ENCODE measurements at places on chromosomes 13 and 19.

DNA sequence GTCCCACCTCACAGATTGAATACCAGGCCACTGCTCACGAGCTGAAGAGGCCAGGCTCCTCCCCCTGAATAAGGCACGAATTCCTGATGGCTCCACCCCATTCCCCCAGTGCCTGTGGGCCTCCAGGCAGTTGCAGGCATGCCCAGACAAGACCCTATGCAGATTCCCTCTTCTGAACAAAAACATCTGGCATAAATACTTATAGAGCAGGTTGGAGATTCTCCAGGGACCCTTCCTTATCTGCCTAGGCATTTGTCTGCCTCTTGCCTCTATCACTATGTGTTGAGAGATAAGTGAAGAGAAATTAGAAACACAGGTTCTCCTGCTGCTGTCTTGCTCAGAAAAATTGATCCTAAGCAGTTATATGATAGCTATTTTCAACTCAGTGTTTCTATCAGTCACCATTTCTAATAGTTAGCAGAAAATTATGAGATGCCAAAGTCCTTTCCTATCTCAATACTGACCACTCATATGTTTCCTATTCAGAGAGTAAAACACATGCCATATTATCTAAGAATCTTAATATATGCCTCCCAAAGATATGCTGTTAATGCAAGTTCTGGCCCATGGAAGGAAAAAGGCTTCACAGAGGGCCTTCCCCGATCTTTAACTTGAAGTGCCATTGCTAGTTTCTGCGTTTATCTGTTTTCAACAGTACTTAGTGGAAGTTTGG lies 364.0 kb downstream of the KCTD12 start:
- no peak for DNase-seq

GRCh38 chr13:30998136-30999088 lies 66.0 kb downstream of the TEX26 start:
- no peak for DNase-seq

DNA sequence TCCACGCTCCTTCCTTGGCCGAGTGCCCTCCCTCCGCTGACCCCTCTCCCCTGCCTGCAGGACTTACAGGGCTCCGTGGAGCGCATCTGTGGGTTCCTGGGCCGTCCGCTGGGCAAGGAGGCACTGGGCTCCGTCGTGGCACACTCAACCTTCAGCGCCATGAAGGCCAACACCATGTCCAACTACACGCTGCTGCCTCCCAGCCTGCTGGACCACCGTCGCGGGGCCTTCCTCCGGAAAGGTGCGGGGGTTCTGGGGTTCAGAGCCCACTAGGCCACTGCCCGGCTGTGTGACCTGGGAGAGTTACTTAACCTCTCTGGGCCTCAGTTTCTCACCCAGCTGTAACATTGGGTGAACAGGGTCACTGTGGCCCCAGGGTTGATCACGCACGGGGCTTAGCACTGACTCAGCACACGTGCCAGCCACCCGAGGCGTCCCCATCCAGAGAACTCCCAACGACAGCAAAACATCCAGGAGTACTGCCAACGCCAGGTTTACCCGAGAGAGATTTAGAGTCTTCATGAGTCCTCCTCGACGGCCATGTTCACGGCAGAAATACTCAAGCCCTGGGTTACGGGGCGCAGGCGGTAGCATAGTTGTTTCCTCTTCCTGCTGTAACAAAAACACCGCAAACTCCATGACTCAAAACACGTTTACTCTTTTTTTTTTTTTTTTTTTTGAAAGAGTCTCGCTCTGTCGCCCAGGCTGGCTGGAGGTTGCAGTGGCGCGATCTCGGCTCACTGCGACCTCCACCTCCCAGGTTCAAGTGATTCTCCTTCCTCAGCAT lies 9.7 kb upstream of the SPACA4 start:
- DNase-seq: no peak

DNA sequence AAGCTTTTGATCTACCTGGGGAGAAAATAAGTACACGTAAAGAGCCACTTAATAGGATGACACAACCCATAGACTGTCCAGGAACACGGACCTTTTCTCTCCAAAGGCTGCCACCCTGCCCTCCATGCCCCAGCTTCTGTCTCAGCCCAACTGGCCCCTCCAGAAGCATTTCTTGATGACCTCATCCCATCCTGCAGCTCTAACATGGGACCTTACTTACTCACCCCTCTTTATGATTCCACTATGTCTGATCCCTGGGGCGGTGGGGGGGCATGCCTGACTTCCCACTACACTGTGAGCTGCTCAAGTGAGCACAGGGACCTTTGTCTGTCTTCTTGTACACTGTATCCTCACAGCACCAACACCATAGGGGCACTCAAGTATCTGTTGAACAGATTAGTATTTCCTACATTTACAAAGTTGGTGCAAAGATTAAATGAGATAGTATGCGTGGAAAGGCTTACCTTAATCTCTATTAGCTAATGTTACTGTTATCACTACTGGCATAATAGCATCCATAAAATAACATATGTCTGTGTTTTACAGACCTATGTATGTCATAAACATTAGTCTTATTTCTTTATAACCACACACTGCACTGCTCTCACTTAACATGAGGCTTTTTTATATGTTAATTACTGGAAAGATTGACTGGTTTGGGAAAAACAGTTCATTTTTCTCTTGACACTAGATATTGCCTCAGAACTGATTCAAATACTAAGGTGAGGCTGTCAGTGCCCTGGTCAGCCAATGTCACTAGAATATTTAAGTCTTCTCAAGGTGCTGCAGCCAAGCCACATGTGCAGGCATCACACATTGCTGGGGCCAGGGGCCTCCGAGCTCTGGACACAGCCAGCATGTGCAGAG lies 100.9 kb downstream of the FOXO1 start:
- no peak for DNase-seq

DNA sequence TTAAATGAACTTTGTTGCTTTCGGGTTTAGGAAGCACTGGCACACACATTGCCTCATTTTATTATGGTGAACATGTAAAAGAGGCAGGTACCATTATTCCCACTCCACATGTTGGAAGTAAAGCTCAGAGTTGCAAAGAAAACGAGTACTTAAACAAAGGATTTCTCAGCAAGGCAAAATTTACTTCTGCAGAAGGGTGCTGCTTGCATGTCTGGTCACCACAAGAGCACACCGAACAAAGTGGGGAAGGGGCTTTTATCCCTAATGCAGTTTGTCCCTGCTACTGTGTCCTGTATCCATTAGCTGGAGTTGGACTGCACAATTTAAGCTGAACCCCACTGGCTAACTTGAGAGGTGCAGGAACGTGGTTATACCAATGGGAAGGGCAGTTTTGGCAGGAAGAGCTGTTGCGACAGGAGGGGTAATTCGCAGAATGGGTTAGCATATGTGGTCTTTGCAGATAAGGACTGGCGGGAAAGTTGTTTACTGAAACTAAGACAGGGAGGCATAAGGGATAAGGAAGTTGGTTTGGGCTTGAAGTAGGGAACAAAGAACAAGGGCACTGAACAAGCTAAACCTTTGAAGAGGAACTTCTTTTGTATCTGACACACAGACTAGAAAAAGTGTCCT lies 545.5 kb downstream of the UQCRFS1 start:
- DNase-seq: no peak
